Mesenteric fat pad (tissue), 1 donor: ENCODE measurements at places on chromosomes 16 and 17. TPM values are rescaled to one million over a fixed set of nuclear protein-coding genes. Genes with fewer than 3 reads are reported as not detected.
A peak's percentile ranks its signal among the peaks of the same experiment; 100 is the strongest.

CEP112 gene
- 37.3 TPM for total RNA-seq

DNA sequence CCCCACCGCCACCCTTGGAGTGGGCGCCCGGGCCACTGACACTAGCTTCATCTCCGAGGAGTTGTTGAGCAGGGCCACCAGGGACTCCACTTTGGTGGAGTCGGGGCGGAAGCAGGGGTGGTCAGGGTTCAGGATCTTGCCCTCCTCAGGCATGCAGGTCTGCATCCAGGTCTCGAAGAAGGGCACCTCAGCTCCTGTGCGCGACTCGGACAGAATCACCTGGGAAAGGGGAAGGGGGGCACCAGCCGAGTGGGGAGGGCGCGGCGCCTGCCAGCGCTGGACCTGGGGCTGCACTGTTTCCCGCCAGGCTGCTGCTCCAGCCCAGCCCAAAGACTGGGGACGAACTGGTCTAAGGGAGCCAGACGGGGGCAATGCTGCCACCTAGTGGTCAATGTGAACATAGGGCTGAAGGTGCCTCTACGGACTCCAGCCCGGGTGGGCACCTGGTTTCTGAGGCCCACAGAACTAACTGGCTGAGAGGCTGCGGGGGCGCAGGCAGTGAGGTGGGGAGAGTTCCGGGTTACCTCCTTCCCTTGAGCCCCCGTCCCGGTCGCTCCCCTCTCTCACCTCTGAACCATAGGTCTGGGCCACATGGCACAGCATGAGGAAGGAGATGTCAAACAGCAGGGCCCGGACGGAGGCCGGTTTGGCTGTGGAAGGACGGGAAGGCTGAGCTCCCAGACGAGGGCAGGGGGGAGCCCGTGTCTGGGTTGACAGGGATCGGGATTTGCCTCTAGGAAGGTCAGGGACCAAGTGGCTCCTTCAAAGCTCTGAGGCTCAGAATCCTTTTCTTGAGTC is 11.8 kb downstream of the CSF3 start:
- DNase-seq, result no peak

DNA sequence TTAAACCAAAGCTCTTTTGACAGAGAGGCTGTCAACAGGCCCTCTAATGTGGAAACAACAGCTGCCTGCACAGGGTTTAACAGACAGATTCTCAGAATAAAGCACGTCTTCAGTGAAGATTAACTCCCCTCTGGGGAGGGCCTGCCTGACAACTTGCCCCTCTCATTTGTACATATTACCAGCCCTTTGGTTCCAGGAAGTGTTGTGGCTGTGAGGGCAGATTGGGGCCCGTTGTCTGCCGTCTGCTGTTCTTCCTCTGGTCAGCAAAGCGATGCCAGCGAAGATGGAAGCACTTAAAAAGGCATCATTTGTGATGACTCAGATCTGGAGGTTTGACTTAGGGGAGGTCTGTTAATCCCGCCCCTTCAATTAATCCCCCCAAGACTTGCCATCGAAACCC is 177.0 kb upstream of the IRX6 start:
- no peak for DNase-seq

TSPOAP1 gene
- 1.3 TPM for total RNA-seq

- no peak for DNase-seq
Measured at GRCh38 chr17:1752425-1753262, 9.2 kb upstream of the SERPINF1 start.

GRCh38 chr16:85844786-85845185 is 45.3 kb downstream of the COX4I1 start:
- no peak for DNase-seq

GRCh38 chr17:43437756-43438155 is 39.0 kb downstream of the ARL4D start:
- no peak for DNase-seq

DNA sequence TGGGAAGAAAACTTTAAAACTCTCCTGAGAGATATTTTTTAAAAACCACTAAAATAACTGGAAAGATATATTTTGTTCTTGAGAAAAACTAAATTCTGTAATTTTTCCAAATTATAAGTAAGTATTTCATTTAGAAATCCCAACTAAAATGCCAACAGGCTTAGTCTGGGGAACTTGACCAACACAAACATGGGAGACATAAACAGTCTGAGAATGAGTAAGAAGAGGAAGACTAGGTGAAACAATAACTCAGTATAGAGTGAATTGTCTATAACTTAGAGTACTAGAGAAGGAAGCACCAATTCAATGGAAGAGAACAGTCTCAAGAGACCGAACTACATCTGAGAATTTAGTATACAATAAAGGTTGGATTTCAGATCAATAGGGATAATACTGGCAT is 2.9 kb downstream of the CMTM1 start:
- DNase-seq, result no peak

DNA sequence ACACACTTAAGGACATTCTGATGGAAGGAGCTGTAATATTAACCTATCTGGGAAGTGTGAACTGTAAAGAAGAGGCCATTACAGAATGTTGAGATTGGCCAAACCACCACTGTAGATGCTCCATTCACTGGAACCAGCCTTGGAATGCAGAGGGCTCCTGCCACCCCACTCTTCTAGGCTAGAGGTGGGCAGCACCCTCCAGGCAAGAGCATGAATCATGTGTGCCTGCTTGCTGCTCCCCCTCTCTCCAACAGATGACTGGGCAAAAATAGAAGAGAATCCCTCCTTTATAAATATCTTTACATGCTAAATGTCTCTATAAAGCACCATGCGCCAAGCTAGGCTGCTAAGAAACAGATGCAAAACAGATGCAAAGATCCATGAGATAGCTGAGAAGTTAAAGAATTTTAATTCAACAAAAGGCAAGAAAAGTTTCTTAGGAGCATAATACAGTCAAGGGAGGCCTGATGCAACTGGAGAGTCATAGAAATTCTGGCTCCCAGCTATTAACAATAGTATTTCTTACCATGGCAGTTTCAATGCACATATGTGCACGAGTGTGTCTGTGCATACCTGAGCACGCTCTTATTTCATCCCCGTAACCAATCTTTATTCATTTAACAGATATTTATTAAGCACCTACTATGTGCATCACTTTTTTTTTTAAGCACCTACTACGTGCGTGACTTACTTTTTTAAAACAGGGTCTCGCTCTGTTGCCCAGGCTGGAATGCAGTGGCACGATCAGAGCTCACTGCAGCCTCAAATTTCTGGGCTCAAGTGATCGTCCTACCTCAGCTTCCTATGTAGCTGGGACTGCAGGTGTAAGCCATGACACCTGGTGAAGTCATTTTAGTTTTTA is 53.6 kb downstream of the GRIN2A start:
- DNase-seq, result no peak

GRCh38 chr16:59213952-59214351 is 479.8 kb upstream of the GOT2 start:
- no peak for DNase-seq

ORC6 gene
- 1.1 TPM for total RNA-seq

DNA sequence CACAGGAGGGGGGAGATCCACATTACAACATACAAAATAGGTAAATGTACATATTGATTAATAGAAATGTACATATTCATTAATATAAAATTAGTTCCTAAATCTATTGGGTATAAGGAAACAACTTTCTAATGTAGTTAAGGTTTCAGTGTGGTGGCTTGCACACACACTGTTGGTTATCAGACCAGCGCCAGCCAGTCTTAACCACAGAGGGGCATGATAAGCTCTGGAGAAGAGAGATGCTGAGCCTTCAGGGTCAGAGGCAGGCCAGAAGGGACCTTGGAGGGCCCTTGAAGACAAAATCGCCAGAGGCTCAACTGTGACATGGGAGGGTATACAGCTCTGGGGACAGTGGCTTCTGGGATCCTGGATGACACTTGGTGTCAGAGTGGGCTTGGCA is 10.9 kb upstream of the ZFP90 start:
- no peak for DNase-seq

GRCh38 chr17:1455291-1455796 is 688 bp downstream of the CRK start:
- no peak for DNase-seq

GRCh38 chr17:53724726-53725125 is 98.0 kb upstream of the KIF2B start:
- DNase-seq, result no peak

DNA sequence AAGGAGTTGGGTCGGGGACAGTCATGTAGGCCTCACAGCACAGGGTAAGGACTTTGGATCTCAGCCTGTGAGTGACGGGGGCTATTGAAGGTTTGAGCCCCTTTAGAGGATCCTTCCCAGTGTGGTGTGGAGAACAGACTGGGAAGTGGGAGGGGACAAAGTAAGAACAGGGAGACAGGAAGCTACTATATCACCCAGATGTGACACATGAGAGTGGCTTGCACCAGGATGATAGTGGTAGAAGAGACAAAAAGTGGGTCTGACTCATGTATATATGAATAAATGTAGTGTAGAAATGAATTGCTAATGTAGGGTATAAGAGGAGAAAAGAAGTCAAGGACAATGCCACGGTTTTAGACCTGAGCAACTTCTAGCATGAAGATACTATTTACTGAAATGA is 4.5 kb downstream of the NUP93 start:
- DNase-seq, result no peak

- no peak for DNase-seq
Measured at GRCh38 chr16:47387026-47387734, 73.7 kb downstream of the ITFG1 start.

PIK3R5 gene
- total RNA-seq, result 34.5 TPM

KIF2B gene
- total RNA-seq, result not detected

DNA sequence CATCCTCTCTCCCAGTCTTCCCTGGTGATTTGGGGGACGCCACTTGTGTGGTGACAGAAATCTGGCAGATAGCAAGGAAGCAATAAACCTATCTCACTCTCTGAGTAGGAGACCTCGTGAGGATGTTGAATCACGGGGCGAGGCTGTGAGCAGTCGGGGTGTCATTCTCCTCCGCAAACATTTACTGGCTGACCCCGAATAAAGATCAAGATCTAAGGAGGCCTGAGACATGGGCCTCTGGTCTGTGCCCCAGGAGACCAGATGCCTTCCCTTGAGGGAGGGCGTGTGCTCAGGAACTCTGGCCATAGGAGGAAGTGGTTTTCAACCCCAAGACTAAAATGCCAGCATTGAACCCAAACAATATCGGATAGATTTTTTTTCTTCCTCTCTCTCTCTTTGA is 53.1 kb downstream of the FOXL1 start:
- DNase-seq, result no peak

- DNase-seq, result peak; percentile 47
Measured at GRCh38 chr17:76658242-76658662, 14.7 kb upstream of the ST6GALNAC1 start.

- DNase-seq, result no peak
Measured at GRCh38 chr17:77132411-77133086, 8.2 kb upstream of the SEC14L1 start.

- DNase-seq, result no peak
Measured at GRCh38 chr17:20968913-20969616, 73.7 kb downstream of the USP22 start.

- DNase-seq, result no peak
Measured at GRCh38 chr16:73951481-73951880, 345.1 kb upstream of the PSMD7 start.

DNA sequence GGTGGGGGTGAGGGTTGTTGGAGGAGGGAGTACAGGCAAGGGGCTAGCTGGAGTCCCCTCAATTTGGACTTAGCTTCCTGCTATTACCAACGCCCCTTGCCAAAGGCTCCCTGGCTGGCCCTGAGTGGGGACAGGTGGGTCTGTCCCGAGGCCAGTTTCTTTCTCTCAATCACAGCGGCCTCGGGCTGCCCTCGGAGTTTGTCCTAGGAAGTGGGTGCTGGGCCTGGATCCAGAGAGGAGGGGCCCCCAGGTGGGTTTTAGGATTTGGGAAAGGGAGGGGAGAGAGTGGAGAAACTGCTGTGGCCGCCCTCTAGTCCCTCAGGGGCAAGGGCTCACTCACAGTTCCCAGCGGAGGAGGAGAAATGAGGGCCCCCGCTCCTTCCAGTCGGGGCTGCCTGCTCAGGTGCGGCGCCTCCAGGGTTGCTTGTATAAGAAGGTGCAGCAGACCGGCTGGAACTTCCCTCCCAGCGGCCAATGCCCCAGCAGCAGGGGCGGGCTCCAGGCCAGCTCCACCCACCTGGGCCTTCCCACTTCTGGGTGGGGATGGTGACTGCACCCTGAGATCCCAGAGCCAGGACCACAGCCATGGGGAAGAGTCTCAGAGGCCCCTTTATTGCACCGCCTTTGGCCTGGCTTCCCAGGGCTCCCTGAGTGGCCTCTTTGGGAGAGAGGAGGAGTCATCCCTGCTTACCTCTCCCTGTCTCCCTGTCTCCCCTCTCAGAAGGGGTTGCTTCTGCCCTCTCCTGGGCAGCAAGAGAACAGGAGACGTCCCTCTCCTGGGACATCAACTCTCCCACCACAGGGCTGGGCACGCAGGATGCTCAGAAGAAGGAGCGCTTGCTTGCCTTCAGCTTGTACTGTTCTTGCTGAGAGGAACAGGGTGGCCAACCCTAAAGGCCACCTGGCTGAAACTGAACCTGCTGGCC is 112.0 kb upstream of the SMURF2 start:
- DNase-seq, result peak; percentile 86

DNA sequence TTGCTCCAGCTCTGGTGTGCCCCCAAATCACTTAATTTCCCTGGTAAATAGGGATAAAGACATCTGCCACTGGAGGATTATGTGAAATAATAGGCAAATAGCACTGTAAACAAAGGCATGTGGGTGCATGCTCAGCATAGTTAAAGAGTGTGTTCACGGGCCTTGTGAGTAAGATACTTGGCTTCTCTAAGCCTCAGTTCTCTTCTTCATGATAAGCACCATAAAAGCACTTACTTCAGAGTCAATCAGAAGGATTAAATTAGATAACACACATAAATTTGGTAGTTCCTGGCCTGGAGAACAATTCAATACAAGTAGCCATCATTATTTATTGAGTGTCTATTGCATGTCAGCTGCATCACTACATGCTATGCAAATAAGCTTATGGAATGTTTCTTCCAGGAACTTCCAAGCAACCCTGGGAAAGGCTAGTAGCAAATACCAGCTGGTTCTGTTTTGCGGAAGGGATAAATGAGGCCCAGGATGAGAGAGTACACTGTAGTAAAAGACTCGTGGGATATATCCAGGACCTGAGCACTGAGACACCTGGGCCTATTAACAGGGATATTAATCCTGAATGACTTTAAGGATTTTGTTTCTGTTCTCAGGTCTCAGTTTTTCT is 14.5 kb downstream of the CCL11 start:
- DNase-seq, result no peak

PHLPP2 gene
- 16.5 TPM for total RNA-seq

GRCh38 chr16:51134876-51135275 is 16.2 kb downstream of the SALL1 start:
- DNase-seq, result no peak

- no peak for DNase-seq
Measured at GRCh38 chr16:64948056-64948455, 173.8 kb downstream of the CDH11 start.

DNA sequence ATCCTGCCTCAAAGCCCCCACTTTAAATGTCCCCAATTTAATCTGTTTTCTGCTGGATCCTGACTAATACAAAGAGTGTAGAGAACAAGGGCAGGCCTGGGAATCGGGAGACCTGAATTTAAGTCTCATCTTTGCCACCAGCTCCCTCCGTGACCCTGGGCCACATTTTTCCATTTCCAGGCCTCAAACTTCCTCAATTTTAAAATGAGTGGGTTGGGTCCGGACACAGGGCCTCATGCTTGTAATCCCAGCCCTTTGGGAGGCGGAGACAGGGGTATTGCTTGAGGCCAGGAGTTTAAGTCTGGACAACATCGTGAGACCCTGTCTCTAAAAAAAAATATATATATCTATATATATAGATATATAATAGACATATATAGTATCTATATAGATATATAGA is 61.4 kb downstream of the SRL start:
- no peak for DNase-seq

NAT9 gene
- total RNA-seq, result 37.8 TPM

- DNase-seq, result no peak
Measured at GRCh38 chr17:44438636-44439035, 49.2 kb upstream of the ITGA2B start.
